ENCODE measurements at places on chromosomes 5 and 9. TPM values are rescaled to one million over a fixed set of nuclear protein-coding genes. Genes with fewer than 3 reads are reported as not detected.

Gene CDC20B
- total RNA-seq, result not detected

Gene GAS1
- total RNA-seq, result 57.1 TPM

Gene PCDHB10
- total RNA-seq, result 3.1 TPM

Gene CDK5RAP2
- total RNA-seq, result 41.8 TPM

Gene ENTPD8
- total RNA-seq, result 0.57 TPM

Gene UTP15
- total RNA-seq, result 8.5 TPM

- DNase-seq, result no peak
Measured at GRCh38 chr9:100573655-100574260, 4.1 kb upstream of the CAVIN4 start.

DNA sequence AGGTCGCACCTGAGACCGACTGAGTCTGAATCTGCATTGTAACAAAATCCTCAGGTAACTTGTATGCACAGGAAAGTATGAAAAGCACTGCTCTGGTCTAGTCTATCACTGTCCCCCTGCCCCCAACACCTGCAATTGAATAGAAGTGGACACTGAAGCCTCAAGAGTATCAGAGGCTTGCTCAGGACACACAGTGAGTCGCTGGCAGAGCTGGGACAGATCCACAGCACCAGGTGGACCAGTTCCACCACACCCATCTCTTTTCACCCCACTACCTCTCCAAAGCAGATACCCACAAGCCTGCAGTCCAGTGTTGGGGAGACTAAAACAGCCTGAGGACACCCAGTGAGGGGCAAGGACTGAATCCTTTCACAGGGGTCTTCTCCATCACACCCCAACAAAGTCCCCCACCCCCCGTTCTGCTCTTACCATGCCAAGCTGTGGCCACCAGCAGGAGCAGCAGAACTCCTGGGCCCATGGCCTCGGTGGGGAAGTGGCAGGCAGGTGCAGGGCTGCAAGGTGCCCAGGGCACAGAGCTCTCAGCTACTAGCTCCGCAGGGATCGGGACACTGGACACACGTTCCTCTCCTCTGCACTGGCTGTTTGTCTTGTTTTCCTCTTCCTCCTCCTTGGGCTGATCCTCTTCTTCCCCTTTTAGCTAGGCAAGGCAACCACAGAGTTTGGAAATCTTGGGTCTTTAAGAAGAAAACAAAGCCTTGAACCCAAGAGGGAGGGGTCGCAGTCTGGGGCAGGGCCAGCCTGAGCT, at the start of gene CSF1R:
Gene CSF1R (minus strand): TSS at position 605 of the 766 bp plus-strand sequence. CDS start 127 bp downstream, at position 478.
- no peak for DNase-seq

DNA sequence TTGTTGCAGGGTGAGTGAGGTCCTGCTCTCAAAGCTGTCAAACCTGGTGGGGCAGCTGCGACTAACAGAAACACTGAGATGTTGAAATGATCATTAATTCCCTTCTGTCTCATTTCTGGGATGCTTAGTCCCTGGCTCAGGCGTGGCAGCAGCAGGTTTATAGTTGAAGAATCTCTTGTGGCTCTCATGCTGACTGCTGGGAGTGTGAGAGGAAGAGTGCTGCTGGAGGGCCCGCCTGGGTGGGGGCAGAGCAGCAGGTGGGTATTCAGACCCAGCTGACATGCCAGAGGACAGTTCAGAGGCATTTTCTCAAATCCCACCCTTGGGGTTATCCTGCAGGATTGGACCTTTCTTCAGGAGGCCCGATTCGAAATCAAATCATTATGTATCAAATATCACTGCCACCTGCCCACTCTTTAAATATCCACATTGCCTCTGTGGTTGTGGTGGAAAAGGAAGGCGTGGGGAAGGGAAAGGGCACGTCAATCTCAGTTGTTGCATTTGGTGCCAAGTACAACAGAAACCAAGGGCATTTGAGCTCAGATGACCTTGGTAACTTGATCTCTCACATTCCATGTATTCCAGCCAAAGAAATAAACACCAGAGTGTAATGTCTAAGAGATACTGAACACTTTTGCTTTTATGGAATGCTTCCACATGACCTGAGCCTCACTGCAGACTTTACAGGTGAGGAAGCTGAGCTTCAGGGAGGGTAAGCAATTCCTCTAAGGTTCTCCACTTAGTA, 224.3 kb downstream of the AOPEP start:
- no peak for DNase-seq

DNA sequence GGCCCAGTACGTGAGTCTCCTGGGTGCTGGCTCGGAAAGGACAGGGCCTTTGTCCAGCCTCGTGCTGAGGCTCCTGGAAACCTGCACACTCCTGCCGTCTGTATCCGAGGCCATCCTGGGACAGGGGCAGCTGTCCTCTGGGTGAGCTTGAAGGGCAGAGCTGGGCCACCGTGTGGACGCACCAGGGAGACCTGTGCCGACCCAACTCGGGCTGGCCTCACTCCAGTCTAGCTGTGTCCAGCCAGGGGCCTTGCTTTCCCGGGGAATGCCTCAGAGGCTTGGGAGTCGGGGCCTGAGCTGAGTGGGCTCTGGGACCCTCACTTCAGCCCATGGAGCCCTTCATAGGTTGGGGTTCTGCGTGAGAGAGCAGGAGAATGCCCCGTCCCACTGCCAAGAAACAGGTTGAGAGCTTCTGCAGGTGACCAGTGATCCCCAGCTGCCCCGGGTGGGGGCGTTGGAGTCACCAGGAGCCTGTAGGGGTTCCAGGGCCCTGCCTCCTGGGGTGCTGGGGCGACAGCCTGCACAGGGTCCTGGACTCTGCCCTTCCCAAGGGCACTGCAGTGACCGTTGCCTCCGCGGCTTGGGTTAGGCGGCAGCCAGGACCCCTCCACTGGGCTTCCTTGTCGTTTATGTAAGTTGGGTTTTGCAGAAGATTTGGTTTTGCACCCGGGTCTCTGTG, 60.1 kb downstream of the COL5A1 start:
- no peak for DNase-seq

- DNase-seq, result no peak
Measured at GRCh38 chr5:177575488-177575887, 16.5 kb upstream of the TMED9 start.

- no peak for DNase-seq
Measured at GRCh38 chr5:67465537-67466207, 269.1 kb upstream of the CD180 start.

- DNase-seq, result no peak
Measured at GRCh38 chr5:178348356-178349074, 115.9 kb upstream of the PHYKPL start.

- DNase-seq, result no peak
Measured at GRCh38 chr5:79330071-79330470, 94.1 kb downstream of the JMY start.

- DNase-seq, result no peak
Measured at GRCh38 chr5:51650824-51651223, 267.6 kb downstream of the ISL1 start.

DNA sequence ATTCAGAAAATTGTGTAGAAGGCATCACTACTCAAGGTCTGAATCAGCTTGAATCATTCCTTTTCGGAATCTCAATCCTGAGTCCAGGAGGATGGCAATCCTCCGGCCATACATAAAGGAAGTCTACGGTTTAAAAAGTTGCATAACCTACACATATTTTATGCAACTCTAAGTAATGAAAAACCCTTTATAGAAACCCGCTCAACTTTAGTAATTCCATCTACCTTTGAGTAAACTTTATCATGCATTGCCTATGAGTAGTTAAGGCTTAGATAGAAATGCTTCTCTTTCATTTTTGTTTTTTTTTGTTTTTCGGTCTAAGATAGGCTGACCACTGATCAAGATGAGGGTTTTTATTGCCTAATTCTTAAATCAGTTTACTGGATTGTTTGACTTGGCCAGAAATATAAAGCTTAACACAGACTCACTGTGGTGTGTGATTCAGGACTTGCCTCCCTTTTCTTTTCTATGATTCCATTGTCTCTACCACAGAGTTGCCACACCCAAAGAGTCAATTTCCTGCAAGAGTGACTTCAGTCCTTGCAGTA, 85.0 kb downstream of the LURAP1L start:
- no peak for DNase-seq

DNA sequence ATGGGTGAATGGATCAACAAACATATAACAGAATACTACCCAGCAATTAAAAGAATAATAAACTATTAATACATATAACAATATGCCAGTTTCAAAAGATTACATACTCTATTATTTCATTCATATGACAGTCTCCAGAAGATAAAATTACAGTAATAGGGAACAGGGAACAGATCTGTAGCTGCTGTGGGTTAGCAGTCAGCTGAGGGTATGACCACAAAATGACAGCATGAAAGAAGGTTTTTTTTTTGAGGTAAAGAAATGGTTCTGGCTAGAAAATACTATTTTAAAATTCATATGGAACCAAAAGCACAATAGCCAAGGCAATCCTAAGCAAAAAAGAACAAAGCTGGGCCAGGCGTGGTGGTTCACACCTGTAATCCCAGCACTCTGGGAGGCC, 73.0 kb upstream of the NR5A1 start:
- DNase-seq, result no peak

GRCh38 chr5:177469750-177470525, 3.5 kb downstream of the DBN1 start:
- no peak for DNase-seq

- no peak for DNase-seq
Measured at GRCh38 chr5:40481241-40481640, 198.5 kb upstream of the PTGER4 start.

Measured in ovary (tissue), 10 donors.